Activated CD8-positive, alpha-beta memory T cell treated with anti-CD3 and anti-CD28 coated beads for 4 hours (primary cell): ENCODE measurements at places on chromosomes 3 and 15.

DNA sequence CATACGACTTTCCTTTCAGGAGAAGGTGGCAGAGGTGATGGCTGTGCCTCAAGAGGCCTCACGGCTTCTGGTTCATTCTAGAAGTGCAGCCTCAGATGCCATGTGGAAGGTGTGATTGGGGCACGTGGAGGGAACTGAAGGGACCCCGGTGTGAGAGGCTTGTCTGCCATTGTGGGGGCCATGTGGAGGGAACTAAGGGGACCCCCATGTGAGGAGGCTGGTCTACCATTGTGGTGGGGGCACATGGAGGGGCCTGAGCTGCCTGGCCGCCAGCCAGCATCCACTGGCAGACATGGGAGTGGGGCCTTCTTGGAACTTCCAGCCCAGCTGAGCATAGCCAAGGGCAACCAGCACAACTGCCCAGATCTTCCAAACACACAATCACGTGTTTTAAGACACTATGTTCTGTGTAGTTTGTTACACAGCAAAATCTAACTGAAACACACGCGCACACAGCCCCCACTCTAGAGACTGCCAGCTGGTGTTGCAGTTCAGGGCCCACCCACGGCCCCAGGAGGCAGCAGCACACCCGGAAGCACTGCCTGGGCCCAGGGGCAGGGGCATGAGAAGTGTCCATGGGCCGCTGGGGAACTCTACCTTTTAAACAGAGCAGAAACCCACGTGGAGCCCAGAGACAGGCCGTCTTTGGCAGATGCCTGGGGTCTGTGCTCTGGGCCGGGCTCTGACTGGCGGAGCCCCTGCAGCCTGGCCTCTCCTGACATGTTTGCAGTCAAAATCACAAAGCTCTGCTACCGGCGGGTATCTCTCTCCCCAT is 66.8 kb downstream of the IQSEC1 start:
- no peak for DNase-seq

DNA sequence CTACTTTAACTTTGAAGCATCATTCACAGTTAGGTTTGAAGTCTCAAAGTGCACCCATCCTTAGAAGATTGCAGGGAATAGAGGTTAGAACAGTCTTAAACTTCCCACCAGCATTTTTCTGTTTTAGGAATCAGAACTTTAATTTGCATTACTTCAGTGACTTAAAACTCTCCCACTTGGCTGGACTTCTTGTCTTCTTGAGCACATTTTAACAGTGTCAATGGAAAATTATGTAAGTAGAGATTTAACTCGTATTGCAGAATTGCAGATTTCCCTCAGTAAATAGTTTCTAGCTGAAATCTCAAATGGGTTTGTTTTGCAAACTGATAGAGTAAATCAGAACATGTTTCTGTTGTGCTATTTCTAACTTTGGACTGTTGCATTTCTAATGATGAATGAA is 369.6 kb downstream of the OTOL1 start:
- DNase-seq, result no peak

- DNase-seq, result no peak
Measured at GRCh38 chr3:169965562-169966427, 812 bp upstream of the SEC62 start.

GRCh38 chr3:37935756-37936666 is 54.6 kb upstream of the VILL start:
- DNase-seq, result no peak

- no peak for DNase-seq
Measured at GRCh38 chr15:99421758-99422157, 144.0 kb upstream of the MEF2A start.

GRCh38 chr15:83320404-83320803 is 35.9 kb upstream of the BNC1 start:
- DNase-seq, result no peak

DNA sequence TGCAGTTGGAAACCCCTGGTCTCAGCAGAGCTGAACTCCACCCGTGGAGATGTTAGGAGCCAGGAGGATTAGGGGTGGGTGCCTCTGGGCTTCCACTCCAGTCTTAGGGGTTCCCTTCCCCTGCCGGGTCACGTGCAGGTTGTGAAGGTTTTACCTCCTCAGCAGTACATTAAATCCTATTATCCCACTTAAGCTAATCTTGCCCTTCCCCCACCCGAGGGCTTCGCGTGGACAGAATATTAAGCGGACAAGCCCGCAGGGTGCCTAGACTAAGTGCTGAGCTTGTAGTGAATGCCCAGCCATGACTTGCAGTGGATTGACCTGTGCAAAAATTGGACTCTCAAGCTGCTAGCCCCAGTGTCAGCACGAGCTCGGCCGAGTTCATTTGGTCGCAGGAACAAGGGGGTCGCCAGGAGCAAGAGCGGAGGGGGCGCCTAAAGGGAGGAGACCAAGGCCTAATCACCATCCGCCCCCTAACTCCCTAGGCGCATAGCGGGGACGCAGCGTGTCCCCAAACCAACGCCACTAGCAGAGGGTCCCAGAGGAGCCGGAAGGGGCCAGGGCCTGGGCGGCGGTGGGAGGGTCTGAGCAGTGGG is 498 bp upstream of the SEMA4B start:
- no peak for DNase-seq

- no peak for DNase-seq
Measured at GRCh38 chr15:99086327-99086667, 18.6 kb upstream of the SYNM start.

DNA sequence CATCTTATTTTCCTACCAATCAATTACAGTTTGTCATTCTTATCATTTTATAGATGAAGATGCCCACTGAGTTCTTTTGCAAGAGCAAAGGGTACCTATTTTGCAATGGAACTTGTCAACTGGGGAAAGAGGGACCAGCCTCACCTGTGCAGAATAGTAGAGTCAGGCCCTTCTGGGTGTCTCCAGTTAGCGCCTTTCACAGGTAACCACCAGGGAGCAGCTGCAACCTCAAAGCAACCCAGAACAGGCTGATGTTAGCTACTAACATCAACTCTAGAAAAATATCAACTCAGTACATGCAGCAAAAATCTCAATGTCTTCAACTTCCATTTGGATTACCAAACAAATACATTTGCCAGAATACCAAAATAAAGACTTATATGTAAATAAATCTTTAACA is 47.1 kb downstream of the SUMF1 start:
- DNase-seq, result no peak

DNA sequence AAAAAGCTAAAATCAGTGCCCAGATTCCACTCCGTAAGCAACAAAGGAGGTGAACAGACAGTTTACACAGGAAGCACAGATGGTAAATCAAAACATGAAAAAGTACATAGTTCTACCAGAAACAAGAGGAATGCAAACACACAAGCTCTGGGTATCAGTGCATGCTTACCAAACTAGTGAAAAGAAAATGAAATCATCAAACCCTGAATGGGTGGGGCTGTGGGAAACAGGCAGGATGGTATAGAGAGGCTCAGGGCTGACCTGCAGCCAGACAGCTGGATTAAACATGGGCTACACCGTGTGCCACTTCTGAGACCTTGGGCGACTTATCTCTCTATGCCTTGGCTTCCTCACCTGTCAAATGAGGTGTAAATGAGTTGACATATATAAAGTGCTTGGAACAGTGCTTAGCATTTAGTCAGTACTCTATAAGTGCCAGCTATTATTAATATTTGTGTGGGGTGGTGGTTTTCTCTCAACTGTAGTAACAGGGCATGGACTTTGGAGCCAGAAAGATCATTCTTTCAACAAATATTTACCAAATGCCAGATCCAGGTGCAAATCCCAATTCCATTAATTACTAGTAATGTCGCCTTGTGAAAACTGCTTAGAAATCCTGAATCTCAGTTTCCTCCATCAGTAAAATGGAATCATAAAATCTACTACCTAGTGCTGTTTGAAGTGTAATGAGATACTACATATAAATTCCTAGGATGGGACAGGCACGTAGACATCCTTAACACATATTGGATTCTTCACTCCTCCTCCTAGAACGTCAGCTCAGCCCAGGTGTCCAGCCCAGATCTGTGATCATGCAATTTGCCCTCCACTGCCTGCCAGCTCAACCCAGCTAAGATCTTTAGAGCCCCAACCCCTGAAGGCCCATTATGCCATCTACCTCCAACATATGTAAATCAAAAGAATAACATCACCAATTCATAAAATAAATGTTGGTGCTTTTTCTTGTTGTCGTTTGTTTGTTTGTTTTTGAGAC is 55.5 kb upstream of the SMAD3 start:
- no peak for DNase-seq

DNA sequence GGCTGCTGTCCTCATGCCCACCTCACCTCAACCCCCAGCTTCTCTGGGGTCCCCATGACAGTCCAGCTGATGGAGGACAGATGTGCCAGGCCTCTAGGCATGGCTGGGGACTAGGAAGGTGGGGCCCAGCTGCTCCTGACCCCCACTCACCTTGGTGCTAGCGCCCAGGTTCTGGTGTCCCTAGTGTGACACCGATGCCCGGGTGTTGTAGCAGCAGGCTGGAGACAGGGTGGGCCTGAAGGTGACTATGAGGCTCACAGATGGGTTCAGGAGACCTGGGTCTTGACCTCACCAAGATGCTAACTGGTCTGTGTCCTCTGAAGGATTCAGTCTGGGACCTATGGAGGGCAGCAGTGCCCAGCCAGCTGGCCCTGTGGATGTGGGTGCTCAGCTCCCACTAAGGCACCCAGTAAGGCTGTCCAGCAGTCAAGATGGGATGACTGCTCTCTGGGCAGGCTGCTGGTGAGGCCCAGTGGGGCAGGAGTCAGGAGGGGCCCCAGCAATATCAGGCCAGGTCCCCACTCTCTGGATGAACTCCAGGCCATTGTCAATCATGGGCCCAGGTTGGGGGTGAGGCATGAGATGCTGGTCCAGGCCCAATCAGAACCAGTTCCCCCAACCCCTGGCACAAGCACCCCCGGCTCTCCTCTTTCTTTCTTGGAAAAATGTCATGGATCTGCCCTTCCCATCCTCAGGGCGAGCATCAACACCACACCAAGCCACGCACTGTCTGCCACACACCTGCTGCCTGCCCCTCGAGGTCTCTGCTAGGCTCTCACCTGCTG is 33.0 kb downstream of the ALDH1L1 start:
- no peak for DNase-seq

DNA sequence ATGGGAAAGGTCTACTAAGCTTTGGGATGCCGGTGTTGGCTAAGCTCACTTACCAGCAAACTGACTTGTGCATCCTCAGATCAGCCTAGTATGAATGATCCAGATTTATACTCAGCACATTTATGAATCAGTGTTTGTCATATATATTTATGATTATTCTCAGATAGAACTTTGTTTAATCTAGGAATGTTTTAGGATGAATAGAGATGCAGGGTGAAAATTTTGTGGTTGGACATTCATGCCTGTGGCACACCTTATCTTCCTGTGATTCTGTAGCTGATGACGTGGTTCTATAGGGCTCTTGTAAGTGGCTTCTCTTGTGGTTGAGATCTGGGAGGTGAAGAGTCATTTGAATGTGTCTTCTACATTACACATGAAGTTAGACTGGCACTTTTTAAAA is 11.4 kb downstream of the CDIN1 start:
- DNase-seq, result no peak

- no peak for DNase-seq
Measured at GRCh38 chr3:88586121-88586640, 436.4 kb downstream of the C3orf38 start.

DNA sequence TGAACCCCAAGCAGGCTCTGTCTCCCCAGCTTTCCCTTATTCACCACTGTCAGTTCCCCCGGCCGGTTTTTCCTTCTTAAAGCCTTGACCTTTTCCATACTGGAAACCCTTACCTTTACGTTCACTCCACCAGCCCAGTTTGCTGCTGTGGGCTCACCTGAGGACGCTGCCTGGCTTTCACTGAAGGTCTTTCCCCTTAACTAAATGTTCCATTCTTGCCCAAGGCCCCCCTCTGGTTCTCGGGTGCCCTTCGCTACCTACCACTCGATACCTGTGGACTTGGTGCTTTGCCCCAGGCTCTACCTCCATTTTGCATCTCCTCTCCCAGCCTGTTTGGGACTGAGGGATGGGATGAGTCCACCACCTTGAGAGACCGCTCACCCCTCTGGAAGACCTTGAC is 851 bp downstream of the AP2M1 start:
- no peak for DNase-seq

DNA sequence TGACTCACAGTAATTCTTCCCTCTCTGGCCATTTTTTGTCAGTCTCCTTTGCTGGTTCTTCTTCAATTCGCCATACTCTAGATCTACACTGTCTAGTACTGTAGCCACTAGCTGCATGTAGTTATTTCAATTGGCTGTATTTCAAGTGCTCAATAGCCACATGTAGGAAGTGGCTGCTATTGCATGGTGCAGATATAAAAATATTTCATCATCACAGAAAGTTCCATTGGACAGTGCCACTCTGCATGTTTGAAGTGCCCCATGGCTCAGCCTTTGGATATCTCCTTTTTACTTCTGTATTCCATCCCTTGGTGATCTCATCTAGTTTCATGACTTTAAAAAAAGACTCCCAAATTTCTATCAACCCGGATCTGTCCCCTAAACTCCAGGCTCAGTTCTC is 22.1 kb downstream of the PPP2R3A start:
- no peak for DNase-seq

- DNase-seq, result no peak
Measured at GRCh38 chr3:192246847-192247559, 480.3 kb downstream of the FGF12 start.
